ENCODE measurements at places on chromosomes 5 and 9. TPM values are rescaled to one million over a fixed set of nuclear protein-coding genes. Genes with fewer than 3 reads are reported as not detected.

GRCh38 chr5:32276173-32276853 lies 36.4 kb downstream of the MTMR12 start:
- H3K4me1 ChIP-seq, result peaks cover 28% of the 10 kb centered on the region
- peak overlapping the region; percentile 52 for H3K27ac ChIP-seq
- no peak for DNase-seq
- no peak overlapping the region for H3K4me3 ChIP-seq
- peaks cover 40% of the 10 kb centered on the region for H3K36me3 ChIP-seq

Gene NKD2
- 5.9 TPM for polyA plus RNA-seq

DNA sequence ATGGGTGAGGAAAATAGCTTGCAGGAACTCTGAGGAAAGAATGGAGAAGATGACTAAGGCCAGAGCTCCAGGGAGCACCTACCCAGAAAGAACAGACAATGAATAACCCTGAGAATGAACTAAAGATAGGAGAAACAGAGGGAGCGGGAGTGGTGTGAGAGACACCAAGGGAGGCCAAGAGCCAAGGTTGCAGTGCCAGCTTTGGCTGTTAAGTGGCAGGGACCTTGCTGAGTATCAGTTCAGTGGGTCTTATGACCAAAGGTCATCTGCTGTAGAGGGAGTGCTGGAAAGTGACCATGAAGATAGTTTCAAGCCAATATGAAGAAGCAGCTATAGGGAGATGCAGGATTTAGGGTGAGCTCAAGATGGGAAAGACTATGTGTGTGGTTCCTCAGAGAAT lies 16.7 kb downstream of the P4HA2 start:
- H3K4me3 ChIP-seq, result no peak overlapping the region
- H3K4me1 ChIP-seq, result no peaks in the 10 kb centered on the region
- no peak overlapping the region for H3K27ac ChIP-seq
- H3K27me3 ChIP-seq, result no peaks in the 10 kb centered on the region
- peaks cover 51% of the 10 kb centered on the region for H3K36me3 ChIP-seq

Gene F2R
- polyA plus RNA-seq, result 4.7 TPM

Gene MSMP
- 1.6 TPM for polyA plus RNA-seq

DNA sequence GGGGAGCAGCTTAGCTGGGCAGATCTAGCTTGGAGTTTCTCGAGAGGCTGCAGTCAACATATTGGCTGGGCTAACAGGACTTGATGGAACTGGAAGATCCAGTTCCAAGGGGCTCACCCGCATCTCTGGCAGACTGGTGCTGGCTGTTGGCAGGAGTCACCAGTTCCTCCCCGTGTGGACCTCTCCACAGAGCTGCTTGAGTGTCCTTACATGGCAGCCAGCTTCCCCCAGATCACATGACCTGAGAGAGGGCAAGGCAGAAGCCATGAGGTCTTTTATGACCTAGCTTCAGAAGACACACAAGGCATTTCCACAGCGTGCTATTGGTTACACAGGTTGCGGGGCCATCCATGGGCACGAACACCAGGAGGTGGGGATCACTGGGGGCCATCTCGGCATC lies 26.4 kb upstream of the RXRA start:
- DNase-seq, result peak; percentile 32
- H3K4me1 ChIP-seq, result peaks cover 9% of the 10 kb centered on the region
- H3K27me3 ChIP-seq, result no peaks in the 10 kb centered on the region
- no peak overlapping the region for H3K27ac ChIP-seq
- H3K4me3 ChIP-seq, result no peak overlapping the region

DNA sequence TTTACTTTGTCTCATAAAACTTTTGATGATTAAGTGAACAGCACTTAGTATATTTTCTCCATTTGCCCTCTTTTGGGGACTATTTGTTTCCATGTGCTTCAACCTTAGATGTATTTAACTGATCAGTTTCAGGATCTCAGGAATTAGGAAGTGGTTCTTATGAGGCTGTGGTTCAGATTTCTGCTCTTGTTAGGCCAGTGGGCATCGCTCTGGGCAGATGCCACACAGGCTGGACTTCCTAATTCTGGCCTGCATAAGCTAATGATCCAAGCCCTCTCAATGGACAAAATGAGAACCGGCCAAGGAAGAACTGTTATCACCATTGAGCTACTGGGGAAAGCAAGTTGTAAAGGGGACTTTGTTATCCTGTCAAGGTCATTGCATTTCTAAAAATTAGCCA lies 6.9 kb downstream of the ARHGAP26 start:
- no peaks in the 10 kb centered on the region for H3K27me3 ChIP-seq
- DNase-seq, result no peak
- H3K4me3 ChIP-seq, result no peak overlapping the region
- no peak overlapping the region for H3K27ac ChIP-seq
- no peaks in the 10 kb centered on the region for H3K36me3 ChIP-seq

Data from spleen (tissue), 13 donors.